ENCODE measurements at places on chromosomes 16 and 17.

DNA sequence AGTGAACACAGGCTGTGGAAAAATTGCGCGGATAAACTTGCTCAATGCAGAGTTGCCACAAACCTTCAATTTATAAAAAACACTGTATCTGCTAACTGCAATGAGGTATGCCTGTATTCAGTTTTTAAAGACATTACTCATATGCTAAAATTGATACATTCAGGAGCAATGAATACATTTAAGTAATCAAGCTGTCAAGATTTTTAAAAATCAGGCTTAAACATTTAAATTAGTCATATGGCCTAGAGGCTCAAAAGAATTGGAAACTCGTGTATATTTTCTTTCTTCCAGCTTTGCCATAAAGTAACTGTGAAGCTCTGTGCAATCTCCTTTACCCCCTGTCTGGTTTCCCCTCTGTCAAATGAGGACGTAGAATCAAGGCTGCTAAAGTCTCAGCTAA is 4.1 kb downstream of the SYNRG start:
- DNase-seq = peak; percentile 79

DNA sequence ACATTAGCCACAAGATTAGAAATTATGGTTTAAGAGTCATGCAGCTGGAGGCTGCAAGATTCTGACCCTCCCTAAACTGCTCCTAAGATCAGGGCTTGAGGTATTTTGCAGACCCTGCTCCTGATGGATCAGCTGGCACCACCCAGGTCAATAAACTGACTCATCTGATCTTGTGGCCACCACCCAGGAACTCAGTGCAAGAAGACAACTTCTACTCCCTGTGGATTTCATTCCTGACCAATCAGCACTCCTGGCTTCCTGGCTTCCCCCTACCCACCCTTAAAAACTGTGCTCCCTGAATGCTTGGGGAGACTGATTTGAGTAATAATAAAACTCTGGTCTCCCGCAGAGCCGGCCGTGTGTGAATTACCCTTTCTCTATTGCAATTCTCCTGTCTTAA is 25.0 kb upstream of the MILR1 start:
- peak; percentile 46 for DNase-seq

- peak; percentile 69 for DNase-seq
Observed at GRCh38 chr16:11202260-11203091, 53.5 kb downstream of the SOCS1 start.

DNA sequence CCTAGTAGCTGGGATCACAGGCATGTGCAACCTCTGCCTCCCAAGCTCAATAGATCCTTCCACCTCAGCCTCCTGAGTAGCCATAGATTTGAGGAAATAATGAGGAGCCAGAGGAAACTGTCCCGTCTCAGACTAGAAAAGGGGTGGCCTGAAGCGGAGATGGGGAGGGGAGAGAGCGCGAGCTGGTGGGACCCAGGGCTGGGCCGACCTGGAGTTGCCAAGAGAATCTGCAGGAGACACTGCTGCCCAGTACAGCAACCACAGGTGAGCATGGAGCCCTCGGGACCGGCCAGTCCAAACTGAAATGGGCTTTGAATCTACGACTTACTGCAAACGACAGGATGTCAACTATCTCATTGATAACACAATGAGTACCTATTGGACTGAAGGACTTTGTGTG is 24.3 kb downstream of the CD300A start:
- DNase-seq = no peak

DNA sequence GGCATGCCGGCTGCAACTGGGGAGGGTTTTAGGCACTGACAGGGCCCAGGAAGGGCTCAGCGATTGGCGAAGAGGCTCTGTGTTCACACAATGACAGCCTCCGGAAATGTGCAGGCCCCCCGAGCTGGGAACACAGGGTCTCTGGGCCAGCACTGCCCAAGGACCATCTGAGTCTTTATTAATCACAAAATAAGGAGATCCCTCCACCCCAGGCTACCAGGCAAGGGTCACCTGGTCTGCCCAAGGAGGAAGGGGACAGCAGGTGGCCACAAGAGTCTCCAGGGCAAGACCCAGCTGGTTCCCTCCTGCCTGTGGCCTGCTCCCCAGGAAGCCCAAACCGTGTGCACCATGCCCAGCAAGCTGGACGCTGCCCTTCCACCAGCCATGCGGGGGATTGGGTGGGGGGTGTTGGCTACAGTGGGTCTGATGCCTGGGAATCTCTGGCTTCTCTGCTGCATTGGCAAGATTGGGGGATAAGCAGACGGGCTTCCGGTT is 52.1 kb upstream of the TNRC6C start:
- DNase-seq = no peak

GRCh38 chr16:17926866-17927399 is 409.6 kb downstream of the NPIPA8 start:
- no peak for DNase-seq

GRCh38 chr17:58279016-58279711 is 1.6 kb downstream of the MPO start:
- peak; percentile 3 for DNase-seq

- no peak for DNase-seq
Observed at GRCh38 chr16:4664538-4665418, 28.6 kb upstream of the NUDT16L1 start.

All from EH (cell line).